ENCODE measurements at places on chromosomes 16 and 17.

DNA sequence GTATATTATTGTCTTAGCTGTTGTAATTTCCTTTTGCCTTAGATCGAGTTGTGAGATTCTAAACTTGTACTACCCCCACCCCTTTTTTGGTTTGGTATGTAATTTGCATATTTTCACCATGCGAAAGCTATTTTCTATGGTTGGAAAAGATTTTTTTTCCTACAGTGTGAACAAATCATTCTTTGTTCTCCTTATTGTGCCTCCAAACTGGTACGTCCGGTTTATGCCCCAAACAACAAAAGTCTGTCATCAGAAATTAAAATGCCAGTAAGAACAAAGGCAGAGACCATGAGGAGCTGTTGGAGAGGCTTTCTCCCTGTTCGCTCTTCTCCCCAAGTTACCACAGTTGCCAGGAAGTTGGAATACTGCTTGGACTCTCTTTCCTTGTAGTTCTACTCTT lies 66.1 kb downstream of the BCAS3 start:
- H3K4me1 ChIP-seq: no peaks in the 10 kb centered on the region
- H3K27me3 ChIP-seq: no peaks in the 10 kb centered on the region
- peak overlapping the region; percentile 97 for H3K27ac ChIP-seq
- peaks cover 5% of the 10 kb centered on the region for H3K36me3 ChIP-seq
- DNase-seq: peak; percentile 53

- DNase-seq: no peak
- H3K36me3 ChIP-seq: no peaks in the 10 kb centered on the region
- H3K4me3 ChIP-seq: no peak overlapping the region
- H3K27me3 ChIP-seq: peaks cover 8% of the 10 kb centered on the region
Observed at GRCh38 chr16:56202036-56202435, 10.7 kb downstream of the GNAO1 start.

GRCh38 chr17:58621174-58621573 lies 70.7 kb downstream of the TEX14 start:
- no peak overlapping the region for H3K27ac ChIP-seq
- no peaks in the 10 kb centered on the region for H3K36me3 ChIP-seq
- no peaks in the 10 kb centered on the region for H3K4me1 ChIP-seq
- no peak for DNase-seq

- no peak overlapping the region for H3K4me3 ChIP-seq
- peaks cover 20% of the 10 kb centered on the region for H3K27me3 ChIP-seq
- H3K36me3 ChIP-seq: peaks cover 4% of the 10 kb centered on the region
- no peaks in the 10 kb centered on the region for H3K4me1 ChIP-seq
- DNase-seq: no peak
Observed at GRCh38 chr17:43800736-43801135, 20.5 kb downstream of the CFAP97D1 start.

GRCh38 chr16:8623634-8624033 lies 2.1 kb downstream of the METTL22 start:
- peaks cover 9% of the 10 kb centered on the region for H3K4me1 ChIP-seq
- no peak for DNase-seq
- H3K36me3 ChIP-seq: peaks cover 45% of the 10 kb centered on the region
- no peak overlapping the region for H3K4me3 ChIP-seq

DNA sequence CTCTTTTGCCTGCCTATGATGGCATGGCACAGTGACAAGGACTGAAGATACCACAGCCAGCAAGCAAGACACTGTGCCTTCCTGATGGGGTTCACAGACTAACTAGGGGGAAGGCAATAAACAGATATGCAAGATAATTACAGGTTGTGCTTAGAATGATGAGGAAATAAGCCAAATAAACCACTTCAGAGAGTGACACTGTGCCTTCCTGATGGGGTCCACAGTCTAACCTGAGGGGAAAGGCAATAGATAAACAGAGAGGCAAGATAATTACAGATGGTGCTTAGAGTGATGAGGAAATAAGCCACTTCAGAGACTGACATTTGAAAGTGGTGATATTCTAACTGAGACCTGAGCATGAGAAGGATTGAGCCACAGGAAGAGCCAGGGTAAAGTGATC lies 84.2 kb downstream of the HS3ST2 start:
- no peak overlapping the region for H3K4me3 ChIP-seq
- no peaks in the 10 kb centered on the region for H3K4me1 ChIP-seq
- H3K36me3 ChIP-seq: no peaks in the 10 kb centered on the region
- H3K27me3 ChIP-seq: peaks cover 11% of the 10 kb centered on the region
- no peak overlapping the region for H3K27ac ChIP-seq
- DNase-seq: no peak

DNA sequence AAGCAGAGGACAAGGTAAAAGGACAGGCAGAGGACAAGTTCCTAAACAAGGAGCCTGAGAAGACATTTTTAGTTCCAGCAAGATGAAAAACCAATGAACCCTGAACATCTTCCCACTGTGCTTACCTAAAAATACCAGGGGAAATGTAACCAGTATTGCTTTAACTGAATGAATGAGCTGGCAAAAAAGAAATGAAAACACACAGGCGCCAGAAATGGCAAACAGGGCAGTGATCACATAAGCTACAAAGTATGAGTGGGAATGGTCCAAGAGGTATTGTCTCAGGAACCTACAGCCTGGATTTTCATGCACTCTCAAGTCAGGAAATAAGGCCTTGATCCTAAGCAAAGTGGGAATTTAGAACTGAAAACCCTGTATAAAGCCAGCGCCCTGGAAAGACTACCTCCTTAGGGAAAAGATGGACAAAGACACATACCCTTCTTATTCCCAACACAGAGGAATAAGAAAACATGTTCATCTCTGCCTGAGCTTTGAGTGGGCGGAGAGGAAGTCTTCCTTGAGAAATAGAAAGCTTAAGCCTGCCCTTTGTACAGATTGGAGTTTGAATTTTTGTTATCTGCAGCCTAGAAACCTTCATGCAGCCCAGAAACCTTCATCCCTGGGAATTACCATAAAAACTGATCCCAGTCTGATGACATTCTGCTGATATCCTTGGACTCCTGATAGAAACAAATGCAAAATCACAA lies 2.1 kb downstream of the CMTM2 start:
- H3K27me3 ChIP-seq: no peaks in the 10 kb centered on the region
- H3K27ac ChIP-seq: peak overlapping the region; percentile 31
- DNase-seq: no peak
- H3K36me3 ChIP-seq: peaks cover 5% of the 10 kb centered on the region
- H3K4me1 ChIP-seq: peaks cover 29% of the 10 kb centered on the region
- no peak overlapping the region for H3K4me3 ChIP-seq

- H3K27ac ChIP-seq: no peak overlapping the region
- H3K4me1 ChIP-seq: no peaks in the 10 kb centered on the region
- H3K36me3 ChIP-seq: no peaks in the 10 kb centered on the region
- peak overlapping the region; percentile 26 for H3K4me3 ChIP-seq
Observed at GRCh38 chr17:9239246-9239792, 218.0 kb downstream of the NTN1 start.

DNA sequence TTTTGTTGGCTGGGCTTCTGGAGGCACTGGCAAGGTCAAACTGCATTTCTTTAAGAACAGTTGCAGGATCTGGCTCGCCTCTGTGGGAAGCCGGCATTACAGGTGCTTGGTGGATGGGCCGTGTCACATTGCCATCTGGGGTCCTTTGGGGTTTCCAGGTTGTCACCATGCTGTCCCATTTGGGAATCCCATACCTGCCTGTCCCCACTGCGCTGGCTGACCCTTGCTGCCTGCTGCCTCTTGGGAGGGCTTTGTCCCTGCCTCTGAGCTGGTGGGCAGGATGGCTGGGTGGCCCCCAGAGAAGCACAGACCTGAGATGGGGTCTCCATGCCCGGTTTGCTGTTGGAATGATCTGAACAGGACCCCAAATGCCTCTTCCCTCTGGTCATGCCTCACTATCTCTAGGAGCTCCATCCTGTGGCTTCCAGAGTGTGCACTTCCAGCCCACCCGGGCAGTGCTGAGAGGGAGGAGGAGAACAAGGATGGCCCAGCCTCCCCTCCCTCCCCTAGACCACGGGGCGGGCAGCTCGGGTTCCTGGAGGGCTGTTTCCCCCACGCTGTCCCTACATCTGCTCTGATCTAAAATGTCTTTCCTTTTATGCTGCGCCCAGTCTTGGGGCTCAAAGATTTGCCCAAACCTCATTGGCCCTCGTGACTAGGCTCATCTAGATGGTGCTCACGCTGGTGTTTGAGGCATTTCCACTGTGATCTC lies 28.0 kb downstream of the OR1D5 start:
- H3K27me3 ChIP-seq: no peaks in the 10 kb centered on the region
- H3K4me1 ChIP-seq: no peaks in the 10 kb centered on the region
- no peak overlapping the region for H3K4me3 ChIP-seq
- H3K36me3 ChIP-seq: peaks cover 19% of the 10 kb centered on the region
- no peak for DNase-seq

- no peaks in the 10 kb centered on the region for H3K36me3 ChIP-seq
- H3K27me3 ChIP-seq: peaks cover 10% of the 10 kb centered on the region
- H3K27ac ChIP-seq: no peak overlapping the region
Observed at GRCh38 chr17:29214215-29215146, 32.2 kb upstream of the CRYBA1 start.

GRCh38 chr16:56102183-56102686 lies 89.1 kb upstream of the GNAO1 start:
- H3K27me3 ChIP-seq: peaks cover 88% of the 10 kb centered on the region
- no peaks in the 10 kb centered on the region for H3K4me1 ChIP-seq
- H3K27ac ChIP-seq: no peak overlapping the region
- no peak overlapping the region for H3K4me3 ChIP-seq
- DNase-seq: no peak
- H3K36me3 ChIP-seq: no peaks in the 10 kb centered on the region

DNA sequence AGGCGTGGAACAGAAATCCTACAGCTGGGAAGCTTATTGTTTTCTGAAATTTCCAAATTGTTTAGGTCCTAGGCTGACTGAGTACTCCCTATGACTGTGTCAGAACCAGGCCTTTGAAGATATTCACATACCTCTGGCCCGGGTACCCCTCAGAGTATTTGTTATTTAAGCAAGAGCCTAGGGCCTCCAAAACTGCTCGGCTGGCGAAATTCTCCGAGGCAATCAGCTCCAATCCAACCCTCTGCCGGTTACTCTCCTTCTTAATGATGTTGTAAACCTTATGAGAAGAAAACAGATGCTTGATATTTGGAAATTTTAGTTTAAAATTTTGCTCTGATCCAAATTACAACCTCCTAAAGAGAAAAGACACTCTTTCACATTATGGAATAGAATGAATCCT lies 9.8 kb downstream of the SHMT1 start:
- no peaks in the 10 kb centered on the region for H3K4me1 ChIP-seq
- H3K36me3 ChIP-seq: peaks cover 16% of the 10 kb centered on the region
- no peak for DNase-seq
- H3K4me3 ChIP-seq: no peak overlapping the region
- no peak overlapping the region for H3K27ac ChIP-seq

DNA sequence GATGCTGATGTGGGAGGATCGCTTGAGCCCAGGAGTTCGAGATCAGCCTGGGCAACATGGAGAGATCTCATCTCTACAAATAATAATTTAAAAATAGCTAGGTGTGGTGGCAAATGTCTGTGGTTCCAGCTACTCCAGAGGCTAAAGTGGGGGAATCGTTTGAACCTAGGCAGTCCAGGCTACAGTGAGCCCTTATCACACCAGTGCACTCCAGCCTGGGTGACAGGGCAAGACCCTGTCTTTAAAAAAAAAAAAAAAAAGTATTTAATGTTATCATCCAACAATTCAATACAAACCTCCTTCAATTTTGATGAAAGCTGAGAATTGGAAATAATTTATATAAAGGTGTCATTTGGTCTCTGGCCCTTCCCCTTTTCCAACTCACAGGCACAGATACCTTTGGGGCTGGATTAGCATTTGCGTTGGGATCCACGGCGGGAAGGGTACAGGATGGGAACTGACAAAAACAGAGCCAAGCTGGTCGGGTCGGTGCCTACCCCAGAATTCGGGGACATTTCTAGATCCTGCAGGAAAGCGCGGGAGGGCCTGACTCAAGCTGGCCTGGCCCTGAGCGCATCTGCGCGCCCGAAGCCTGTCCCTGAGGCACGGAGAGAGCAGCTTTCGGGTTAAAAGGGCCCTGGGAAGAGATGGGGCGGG lies 860 bp upstream of the DCAF7 start:
- H3K27me3 ChIP-seq: no peaks in the 10 kb centered on the region
- peaks cover 27% of the 10 kb centered on the region for H3K36me3 ChIP-seq
- H3K4me1 ChIP-seq: no peaks in the 10 kb centered on the region
- H3K4me3 ChIP-seq: peak overlapping the region; percentile 93
- no peak for DNase-seq

- no peaks in the 10 kb centered on the region for H3K36me3 ChIP-seq
- DNase-seq: no peak
- H3K27ac ChIP-seq: no peak overlapping the region
- no peak overlapping the region for H3K4me3 ChIP-seq
Observed at GRCh38 chr17:14616528-14616927, 315.6 kb downstream of the HS3ST3B1 start.

- peaks cover 24% of the 10 kb centered on the region for H3K27me3 ChIP-seq
- DNase-seq: no peak
- H3K4me1 ChIP-seq: no peaks in the 10 kb centered on the region
- no peaks in the 10 kb centered on the region for H3K36me3 ChIP-seq
Observed at GRCh38 chr17:65389949-65390348, 171.5 kb downstream of the AXIN2 start.

- DNase-seq: no peak
- H3K36me3 ChIP-seq: peaks cover 54% of the 10 kb centered on the region
- no peak overlapping the region for H3K4me3 ChIP-seq
- H3K27ac ChIP-seq: no peak overlapping the region
Observed at GRCh38 chr16:8920645-8921346, 38.6 kb downstream of the LITAFD start.

- H3K4me1 ChIP-seq: no peaks in the 10 kb centered on the region
- H3K27me3 ChIP-seq: no peaks in the 10 kb centered on the region
- H3K36me3 ChIP-seq: no peaks in the 10 kb centered on the region
- peak; percentile 55 for DNase-seq
- no peak overlapping the region for H3K4me3 ChIP-seq
Observed at GRCh38 chr17:32323811-32324491, 18.0 kb downstream of the C17orf75 start.

DNA sequence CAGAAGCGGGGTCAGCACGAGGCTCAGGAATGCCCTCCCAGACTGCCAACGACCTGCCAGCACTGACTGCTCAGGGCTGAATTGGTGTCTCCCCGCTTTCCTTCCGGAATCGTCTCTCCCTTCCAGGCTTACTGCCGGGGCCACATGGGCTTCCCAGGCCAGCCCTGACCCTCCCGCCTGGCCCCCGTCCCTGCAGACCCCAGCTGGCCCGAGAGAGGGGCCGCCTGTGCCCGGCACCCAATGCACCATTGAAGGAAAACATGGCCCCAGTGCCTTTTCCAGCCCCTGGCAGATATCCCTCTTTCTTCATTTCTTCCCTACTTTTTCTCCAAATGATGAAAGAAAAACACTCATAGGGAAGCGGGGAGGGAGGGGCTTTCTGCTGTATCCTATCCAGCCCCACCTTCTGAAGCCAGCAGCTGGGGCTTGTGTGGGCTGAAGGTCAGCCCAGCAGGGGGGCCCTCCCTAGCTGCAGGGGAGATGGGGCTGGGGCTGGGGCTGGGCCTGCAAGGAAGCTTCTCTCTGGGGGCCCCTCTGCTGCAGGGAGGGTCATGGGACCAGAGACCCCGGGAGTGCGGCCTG lies 25.9 kb downstream of the ZNF469 start:
- H3K27me3 ChIP-seq: peaks cover 73% of the 10 kb centered on the region
- peaks cover 8% of the 10 kb centered on the region for H3K4me1 ChIP-seq
- H3K27ac ChIP-seq: no peak overlapping the region
- no peak overlapping the region for H3K4me3 ChIP-seq
- no peaks in the 10 kb centered on the region for H3K36me3 ChIP-seq
- DNase-seq: no peak

- peaks cover 55% of the 10 kb centered on the region for H3K4me1 ChIP-seq
- H3K27ac ChIP-seq: peak overlapping the region; percentile 63
- peak overlapping the region; percentile 41 for H3K4me3 ChIP-seq
- peaks cover 94% of the 10 kb centered on the region for H3K36me3 ChIP-seq
- peak; percentile 57 for DNase-seq
Observed at GRCh38 chr16:8859913-8860881, 8.6 kb downstream of the CARHSP1 start.

- H3K27ac ChIP-seq: no peak overlapping the region
- no peak overlapping the region for H3K4me3 ChIP-seq
- H3K27me3 ChIP-seq: no peaks in the 10 kb centered on the region
- DNase-seq: no peak
- no peaks in the 10 kb centered on the region for H3K4me1 ChIP-seq
Observed at GRCh38 chr16:7405166-7405565, 72.5 kb downstream of the RBFOX1 start.
